ENCODE measurements at places on chromosomes 12 and 14.

DNA sequence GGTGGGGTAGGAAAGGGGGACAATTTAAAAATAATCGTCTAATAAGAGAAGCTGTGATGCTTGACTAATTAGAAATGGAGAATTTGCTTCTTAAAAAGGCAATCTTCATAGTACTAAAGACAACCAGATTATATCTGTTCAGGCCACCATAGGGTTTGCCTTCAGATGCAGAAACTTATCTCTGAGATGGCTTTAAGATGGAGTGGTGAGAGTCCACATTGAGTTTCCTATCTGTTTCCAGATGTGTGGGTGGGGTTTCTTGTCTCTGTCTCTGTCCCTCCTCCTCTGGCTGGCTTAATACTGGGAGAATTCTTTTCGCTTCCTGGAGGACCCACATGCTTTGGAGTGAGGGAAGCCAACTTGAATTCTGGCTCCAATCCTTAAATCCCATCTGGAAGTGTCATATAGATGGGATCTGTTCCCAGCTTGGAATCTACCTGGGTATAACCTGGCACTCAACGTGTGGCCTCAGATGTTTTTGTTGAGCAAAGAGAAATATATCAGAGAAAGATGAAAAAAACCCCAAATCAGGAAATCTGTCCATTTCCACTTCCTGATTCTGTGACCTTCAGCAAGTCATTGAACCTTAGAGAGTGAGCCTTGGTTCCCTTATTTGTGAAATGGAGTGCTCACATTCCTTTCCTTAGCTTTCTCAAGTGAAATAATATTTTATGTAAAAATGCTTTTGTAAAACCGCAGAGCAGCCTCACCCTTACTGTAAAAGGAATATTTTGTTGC lies 66.4 kb downstream of the CHST11 start:
- DNase-seq: peak; percentile 12

- DNase-seq: no peak
Measured at GRCh38 chr14:66045572-66046021, 440.6 kb upstream of the CCDC196 start.

GRCh38 chr12:118680356-118680963 lies 300.9 kb upstream of the SRRM4 start:
- no peak for DNase-seq

DNA sequence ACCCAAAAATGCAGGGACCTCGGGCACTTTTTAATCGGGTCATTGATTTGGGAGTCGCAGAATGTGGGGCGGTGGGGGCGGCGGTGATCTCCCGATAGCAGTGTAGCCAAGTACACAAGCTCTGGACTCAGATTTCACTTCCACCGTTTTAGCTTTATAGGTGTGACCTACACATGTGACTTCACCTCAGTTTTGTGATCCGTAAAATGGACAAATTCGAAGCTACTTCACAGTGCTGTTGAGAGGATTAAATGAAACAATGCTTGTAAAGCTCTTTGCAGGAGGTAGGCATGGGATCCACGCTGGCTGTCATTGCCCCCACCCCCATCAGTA lies 478 bp downstream of the RITA1 start:
- peak; percentile 16 for DNase-seq

GRCh38 chr14:103121846-103122584 lies 1.2 kb upstream of the TNFAIP2 start:
- peak; percentile 18 for DNase-seq

- DNase-seq: no peak
Measured at GRCh38 chr14:76292561-76292960, 83.4 kb upstream of the ESRRB start.

- peak; percentile 15 for DNase-seq
Measured at GRCh38 chr14:105375635-105376057, 22.7 kb upstream of the TEX22 start.

DNA sequence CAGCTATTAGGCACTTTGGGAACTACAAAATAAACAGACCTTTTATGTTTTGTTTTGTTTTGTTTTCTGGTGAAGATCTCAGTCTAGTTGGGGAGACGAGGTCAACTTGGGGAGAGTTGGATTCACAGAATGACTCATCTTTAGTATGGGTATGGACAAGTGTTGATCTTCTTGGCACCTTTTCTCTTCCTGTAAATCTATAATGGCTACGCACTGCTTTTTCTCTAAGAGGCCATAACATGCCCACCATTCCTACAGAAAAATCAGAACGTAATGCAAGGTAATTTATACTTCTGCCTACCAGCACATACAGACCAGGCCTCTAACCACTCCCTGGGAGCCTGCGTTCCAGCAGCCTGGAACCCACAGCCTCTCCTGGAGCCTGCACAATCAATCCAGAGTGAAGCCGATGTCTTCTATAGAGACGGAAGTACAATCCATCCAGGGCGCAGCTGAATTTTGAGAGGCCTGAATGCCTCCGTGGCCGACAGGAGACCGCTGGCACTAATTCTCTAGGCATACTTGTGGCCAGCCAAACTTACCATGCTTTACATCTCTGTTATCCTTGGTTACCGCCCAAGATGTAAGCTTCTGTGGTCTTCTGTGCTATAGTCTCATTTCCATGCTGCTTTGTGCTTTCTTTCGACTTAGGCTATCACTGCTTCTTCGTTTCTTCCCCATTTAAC lies 717 bp downstream of the PPHLN1 start:
- DNase-seq: peak; percentile 29

DNA sequence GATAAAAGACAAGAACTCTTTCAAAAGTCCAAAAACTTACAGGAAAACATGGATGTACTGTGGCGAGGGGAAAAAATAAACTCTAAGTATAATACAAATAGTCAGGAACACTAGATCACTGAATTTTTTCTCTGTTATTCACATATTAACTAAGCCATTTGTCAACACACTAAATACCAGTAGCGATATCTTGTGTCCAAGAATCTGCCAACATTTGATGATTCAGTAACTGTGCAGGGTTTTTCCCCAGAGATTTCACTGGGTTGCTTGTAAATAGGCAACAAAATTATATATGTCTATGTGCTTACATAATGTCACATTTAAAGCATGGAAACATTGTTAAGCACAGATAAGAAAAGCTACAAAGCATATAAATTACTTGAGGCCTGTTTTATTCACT lies 205.9 kb downstream of the KIF21A start:
- no peak for DNase-seq

GRCh38 chr12:106601496-106601895 lies 18.7 kb downstream of the RFX4 start:
- DNase-seq: no peak

DNA sequence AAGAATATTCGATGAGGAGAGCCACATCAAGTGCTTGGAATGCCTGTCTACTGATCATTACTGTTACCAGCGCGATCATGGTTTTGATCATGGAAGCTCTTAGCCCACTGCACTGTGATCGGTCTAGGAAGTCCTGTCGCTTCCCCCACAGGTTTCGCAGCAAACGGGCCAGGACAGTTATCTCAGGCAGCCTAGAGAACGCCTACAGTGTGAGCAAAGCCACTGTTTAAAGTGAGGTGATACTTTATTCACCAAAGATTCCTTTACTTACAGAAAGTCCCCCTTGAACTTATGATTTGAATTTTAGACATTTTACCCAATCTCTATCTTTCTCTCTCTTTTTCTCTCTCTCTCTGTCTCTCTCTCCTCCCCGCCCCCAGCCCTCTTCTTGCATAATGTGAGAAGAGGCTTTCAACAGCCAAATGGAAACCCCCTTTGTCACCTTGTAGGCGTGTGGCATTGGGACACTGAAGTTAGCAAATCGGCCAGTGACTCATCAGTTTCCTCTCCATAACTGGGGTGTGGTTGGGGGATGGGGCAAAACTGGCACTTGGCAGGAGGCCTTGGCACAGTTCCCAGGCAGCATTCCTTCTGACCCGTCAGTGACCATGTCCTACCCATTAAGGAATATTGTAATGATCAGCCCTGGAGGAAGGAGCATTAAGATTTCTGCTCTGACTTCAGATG lies 214.8 kb downstream of the CHST11 start:
- DNase-seq: peak; percentile 77

GRCh38 chr12:19236656-19237055 lies 107.1 kb downstream of the PLEKHA5 start:
- DNase-seq: peak; percentile 3

GRCh38 chr14:68081489-68081888 lies 261.9 kb downstream of the RAD51B start:
- no peak for DNase-seq

- DNase-seq: no peak
Measured at GRCh38 chr12:43293396-43293795, 258.6 kb downstream of the ADAMTS20 start.

Data from CD4-positive, alpha-beta T cell treated with Interleukin-12 subunit alpha and Interleukin-12 subunit beta, for 1 hour (primary cell).